ENCODE measurements at places on chromosomes 3 and 15.
A peak's percentile ranks its signal among the peaks of the same experiment; 100 is the strongest.

GRCh38 chr3:178140531-178141304 lies 395.5 kb upstream of the KCNMB2 start:
- DNase-seq: no peak

GRCh38 chr15:57451555-57451954 lies 75.2 kb downstream of the CGNL1 start:
- no peak for DNase-seq

GRCh38 chr3:174186377-174186989 lies 672.7 kb upstream of the NAALADL2 start:
- no peak for DNase-seq

- no peak for DNase-seq
Measured at GRCh38 chr3:64329037-64329436, 103.8 kb upstream of the PRICKLE2 start.

GRCh38 chr3:16686679-16687078 lies 81.5 kb upstream of the DAZL start:
- no peak for DNase-seq

- DNase-seq: no peak
Measured at GRCh38 chr3:121998030-121998580, 23.9 kb downstream of the ILDR1 start.

GRCh38 chr3:176376531-176376930 lies 820.8 kb downstream of the TBL1XR1 start:
- no peak for DNase-seq

- DNase-seq: no peak
Measured at GRCh38 chr3:183811638-183812037, 13.7 kb downstream of the MAP6D1 start.

GRCh38 chr3:71208211-71209095 lies 375.1 kb downstream of the FOXP1 start:
- no peak for DNase-seq

DNA sequence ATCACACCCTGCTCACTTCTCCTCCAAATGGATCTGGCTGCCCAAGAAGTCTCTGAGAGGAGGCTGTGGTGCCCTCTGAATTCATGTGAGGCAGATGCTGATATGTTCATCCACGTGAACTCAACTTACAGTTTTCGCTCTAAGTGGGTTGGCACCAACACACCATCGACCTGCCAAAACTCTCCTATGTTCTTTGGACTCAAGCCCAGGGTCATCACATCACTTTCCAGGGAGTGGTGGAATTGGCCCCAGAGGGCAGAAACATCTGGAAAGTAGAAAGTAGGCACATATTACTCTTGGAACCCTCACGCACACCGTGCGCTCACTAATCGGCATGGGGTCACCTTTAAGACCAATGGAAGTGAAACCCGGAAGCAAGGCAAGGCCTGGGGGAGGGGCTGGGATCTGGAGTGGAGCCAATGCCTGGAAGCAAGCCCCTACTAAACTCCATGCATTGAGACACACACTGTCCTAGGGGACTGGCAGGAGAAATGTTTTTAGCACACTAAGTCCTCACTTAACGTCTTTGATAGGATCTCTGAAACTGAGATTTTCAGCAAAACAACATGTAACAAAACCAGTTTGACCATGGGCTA lies 41.4 kb downstream of the SSUH2 start:
- no peak for DNase-seq

- DNase-seq: no peak
Measured at GRCh38 chr3:135141160-135141559, 346.1 kb downstream of the EPHB1 start.

DNA sequence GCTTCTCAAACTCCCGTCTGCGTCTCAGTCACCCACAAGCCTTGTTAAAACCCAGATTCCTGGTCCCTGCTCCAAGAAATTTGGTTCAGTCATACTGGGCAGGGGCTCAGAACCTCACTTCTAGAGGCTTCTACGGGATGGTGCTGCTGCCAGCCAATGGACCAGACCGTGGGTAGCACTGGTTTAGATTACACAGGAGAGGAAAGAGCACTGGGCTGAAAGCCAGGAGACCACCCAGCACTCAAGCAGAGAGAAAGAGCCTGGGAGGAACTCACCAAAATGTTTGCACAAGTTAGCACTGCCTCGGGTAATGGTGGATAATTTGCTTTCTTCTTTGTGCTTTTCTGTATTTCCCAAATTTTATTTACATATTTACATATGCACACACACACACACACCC lies 46.9 kb upstream of the MUC13 start:
- DNase-seq: no peak

GRCh38 chr3:141457624-141458236 lies 29.1 kb upstream of the RASA2 start:
- no peak for DNase-seq

- DNase-seq: no peak
Measured at GRCh38 chr15:92891533-92892200, 8.5 kb upstream of the CHD2 start.

- DNase-seq: no peak
Measured at GRCh38 chr3:94210256-94210655, 147.4 kb downstream of the NSUN3 start.

GRCh38 chr3:160400702-160401150 lies 1.3 kb downstream of the SMC4 start:
- peak; percentile 8 for DNase-seq

DNA sequence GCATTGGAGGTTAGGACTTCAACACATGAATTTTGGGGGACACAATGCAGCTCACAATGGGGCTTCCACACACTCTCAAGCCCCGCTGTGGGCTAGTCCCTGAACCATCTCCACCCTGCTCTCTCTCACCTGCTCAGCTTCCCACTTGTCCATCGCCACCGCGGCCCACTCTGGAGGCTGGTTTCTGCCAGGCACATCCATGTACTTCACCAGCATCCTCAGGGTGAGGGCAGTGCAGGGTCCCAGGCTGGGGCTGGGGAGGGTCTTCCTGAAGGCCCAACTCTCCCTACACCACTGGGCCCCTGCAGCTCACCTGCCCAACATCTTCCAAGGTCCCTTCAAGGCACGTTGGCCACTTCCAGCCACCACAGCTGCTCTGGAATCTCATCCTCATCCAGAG lies 46.4 kb downstream of the KLF15 start:
- no peak for DNase-seq

- no peak for DNase-seq
Measured at GRCh38 chr3:106963442-106963841, 413.8 kb upstream of the CCDC54 start.

GRCh38 chr3:14822134-14822533 lies 3.4 kb downstream of the FGD5 start:
- DNase-seq: no peak

- DNase-seq: no peak
Measured at GRCh38 chr3:43525386-43525785, 96.4 kb downstream of the ANO10 start.

DNA sequence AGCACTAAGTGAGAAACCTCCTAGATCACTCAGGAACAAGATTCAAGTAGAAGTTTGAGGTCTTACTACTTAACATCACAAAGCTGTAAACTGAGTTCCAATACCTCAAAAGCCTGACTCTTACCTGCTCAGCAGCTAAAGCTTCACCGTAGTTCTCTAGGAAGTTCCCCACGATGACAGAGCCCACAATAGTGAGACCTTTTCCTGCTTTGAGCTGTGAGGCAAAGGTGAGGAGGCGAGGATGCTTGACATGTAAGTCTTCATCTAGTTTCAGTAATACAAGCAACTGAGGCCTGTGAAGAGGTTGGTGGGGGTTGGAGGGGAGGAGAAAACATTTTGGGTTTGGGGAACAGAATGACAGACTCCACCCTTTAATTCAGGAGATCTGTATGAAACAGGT lies 15.7 kb downstream of the EMC4 start:
- no peak for DNase-seq

- DNase-seq: no peak
Measured at GRCh38 chr15:56295433-56295832, 51.8 kb upstream of the RFX7 start.

- DNase-seq: no peak
Measured at GRCh38 chr15:58065445-58066041, at the start of gene ALDH1A2. TSS of gene ALDH1A2 (minus strand) at chr15:58065711. CDS start at chr15:58065650, 61 bp downstream.

DNA sequence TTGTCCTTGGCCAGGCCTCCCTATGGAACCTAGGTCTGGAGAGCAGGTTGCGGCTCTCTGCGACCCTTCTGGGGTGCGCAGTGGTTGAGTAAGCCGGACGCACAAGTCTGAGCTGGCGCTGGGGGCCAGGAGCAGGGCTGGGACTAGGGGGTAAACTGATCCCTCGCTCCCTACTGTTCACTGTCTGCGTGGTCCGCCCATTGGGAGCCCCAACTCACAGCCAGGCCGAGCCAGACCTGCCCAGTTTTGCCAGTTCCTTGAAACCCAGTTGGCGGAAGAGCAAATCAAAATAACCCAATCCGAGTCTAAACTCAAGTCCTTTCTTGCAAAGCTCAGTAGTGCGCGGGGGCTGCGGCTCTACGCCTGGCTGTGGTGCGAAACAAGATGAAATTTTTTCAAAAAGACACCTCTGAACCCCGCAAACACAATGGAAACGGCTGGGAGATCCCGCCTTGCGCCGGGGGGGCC lies 17.5 kb downstream of the RGMA start:
- no peak for DNase-seq

GRCh38 chr3:105731686-105732085 lies 137.1 kb downstream of the CBLB start:
- no peak for DNase-seq

- no peak for DNase-seq
Measured at GRCh38 chr3:55180161-55180560, 252.3 kb upstream of the LRTM1 start.

GRCh38 chr3:46372492-46373359 lies 2.0 kb downstream of the CCR5 start:
- peak; percentile 47 for DNase-seq

DNA sequence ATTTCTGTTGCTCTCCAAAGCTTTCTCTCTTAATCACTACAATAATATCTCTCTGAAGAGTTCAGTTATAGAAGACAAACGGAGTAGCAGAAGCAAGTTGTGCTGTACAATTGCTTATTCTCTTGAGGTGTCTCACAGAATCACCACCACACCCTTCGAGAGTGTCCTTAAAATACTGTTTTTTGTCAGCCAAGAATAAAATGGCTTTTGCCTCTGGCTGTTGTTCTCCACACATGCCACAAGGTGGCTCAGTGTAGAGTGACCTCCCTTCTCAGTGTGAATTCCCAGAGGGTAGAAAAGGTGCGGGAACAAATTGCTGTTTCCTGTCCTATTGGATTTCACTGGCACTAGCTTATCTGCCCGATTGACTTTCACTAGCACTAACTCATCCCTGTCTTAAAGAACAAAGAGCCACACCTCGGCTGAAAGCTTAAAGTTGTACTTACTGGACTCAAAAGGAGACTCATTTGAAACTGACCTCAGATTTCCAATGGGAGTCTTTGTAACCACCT lies 134.2 kb upstream of the SATB1 start:
- DNase-seq: peak; percentile 45

GRCh38 chr3:86990734-86991481 lies at the start of gene VGLL3:
TSS of gene VGLL3 (minus strand) at chr3:86991149. CDS start at chr3:86990743, 406 bp downstream.
- peak; percentile 69 for DNase-seq

GRCh38 chr3:124277144-124277890 lies 285.4 kb upstream of the ROPN1 start:
- no peak for DNase-seq

DNA sequence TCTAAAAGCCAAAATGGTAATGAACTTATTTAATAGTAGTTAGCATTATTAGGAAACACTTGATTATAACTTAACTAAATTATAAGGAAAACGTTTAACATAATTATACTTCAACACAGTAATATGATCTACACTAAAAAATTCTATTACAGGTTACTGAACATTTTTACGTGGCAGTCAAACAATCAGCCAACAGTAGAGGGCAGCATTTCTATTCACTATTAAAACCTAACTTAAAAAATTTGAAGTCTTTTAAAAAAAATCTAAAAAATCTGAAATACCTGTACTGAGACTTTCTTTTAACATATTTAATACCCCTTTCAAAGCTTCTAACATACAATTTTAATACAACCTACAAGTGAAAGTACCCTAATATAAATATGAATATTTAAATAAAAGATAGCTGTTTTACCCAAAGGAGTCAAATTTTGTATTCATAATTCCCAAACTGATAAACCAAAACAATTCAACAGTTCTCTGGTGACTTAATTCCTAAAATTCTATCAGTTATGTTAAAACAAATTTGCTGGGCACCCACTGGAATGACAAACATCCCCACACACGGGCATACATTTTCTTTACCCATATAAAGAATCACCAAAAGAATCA lies 41.5 kb downstream of the DLG1 start:
- DNase-seq: peak; percentile 6

DNA sequence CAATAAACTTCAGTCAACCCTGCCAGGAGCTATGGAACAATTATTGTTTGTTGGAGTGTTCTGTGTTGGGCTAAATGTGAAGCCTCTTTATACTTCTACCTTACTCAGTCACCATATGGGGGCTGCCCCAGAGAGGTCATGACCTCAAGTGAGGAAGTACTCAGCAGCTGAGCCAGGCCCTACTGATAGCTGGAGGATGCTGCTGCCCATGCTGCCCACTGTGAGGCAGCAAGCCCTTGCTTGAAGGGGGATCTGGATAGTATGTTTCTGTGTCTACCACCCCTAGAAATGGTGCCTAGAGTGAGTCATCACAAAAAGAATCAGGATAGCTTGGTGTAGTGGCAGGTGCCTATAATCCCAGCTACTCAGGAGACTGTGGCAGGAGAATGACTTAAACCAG lies 4.5 kb upstream of the RPL24 start:
- DNase-seq: no peak

GRCh38 chr15:43913026-43913780 lies 86.4 kb downstream of the WDR76 start:
- peak; percentile 89 for DNase-seq

DNA sequence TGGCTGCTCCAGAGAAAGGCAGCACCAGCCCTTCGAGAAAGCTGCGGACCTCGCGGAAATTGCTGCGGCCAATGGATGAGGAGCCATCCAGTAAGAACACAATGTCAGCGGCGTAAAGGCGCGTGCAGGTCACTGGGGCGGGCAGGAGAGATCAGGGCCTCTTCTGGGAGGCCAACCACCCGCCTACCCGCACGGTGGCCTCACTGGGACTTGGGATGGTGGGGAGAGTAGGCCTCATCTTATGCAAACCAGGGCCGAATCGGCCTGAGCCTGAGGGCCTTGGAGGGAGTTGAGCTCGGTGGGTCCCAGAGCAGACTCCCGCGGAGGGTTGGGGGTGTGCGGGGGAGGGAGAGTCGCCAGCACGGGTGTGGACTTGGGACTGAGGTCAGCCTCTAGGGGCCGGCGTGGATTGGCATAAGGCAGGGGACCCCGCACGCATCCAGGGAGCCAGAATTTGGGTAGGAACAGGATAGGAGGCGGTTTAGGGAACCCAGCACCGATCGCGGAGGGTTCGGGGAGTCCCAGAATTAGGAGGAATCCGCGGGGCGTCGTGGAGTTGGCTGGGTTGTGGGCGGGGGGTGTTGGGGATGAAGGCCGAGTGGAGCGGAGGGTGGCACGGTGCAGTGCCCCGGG lies 596 bp downstream of the COL7A1 start:
- DNase-seq: no peak

DNA sequence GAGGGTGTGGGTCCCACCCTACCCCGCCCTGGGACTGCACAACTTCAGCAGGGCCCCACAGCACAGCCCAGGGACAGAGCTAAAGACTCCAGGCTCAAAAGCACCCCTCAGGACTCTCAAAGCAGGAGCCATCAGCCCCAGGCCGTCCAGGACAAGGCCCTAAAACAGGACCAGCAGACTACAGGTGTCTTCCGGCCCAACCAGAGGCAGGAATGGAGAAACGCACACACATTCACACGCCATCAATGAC lies 26.1 kb downstream of the ATRIP start:
- DNase-seq: peak; percentile 55

Measured in urothelium cell line (cell line).